ENCODE measurements at places on chromosomes 7 and 10. TPM values are rescaled to one million over a fixed set of nuclear protein-coding genes. Genes with fewer than 3 reads are reported as not detected.

GRCh38 chr10:25573316-25573715, 360.7 kb upstream of the MYO3A start:
- H3K27ac ChIP-seq, result no peak overlapping the region
- no peaks in the 10 kb centered on the region for H3K36me3 ChIP-seq
- H3K27me3 ChIP-seq, result no peaks in the 10 kb centered on the region
- no peak overlapping the region for H3K4me3 ChIP-seq
- no peaks in the 10 kb centered on the region for H3K4me1 ChIP-seq
- no peak for DNase-seq

DNA sequence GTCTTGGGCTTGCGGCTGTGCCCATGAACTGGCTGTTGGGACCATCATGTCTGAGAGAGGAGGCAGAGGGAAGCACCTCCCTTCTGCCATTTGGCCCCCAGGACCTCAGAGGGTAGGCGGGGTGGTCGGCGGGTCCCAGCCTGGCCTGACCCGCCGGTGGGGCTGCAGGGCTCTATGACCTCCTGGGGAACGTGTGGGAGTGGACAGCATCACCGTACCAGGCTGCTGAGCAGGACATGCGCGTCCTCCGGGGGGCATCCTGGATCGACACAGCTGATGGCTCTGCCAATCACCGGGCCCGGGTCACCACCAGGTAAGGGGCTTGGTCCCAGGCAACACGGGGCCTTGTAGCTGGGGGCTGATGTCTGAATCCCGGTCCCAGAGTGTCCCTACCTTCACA, 14.1 kb downstream of the SUMF2 start:
- H3K4me1 ChIP-seq, result peaks cover 3% of the 10 kb centered on the region
- peaks cover 43% of the 10 kb centered on the region for H3K36me3 ChIP-seq
- H3K27me3 ChIP-seq, result no peaks in the 10 kb centered on the region
- H3K4me3 ChIP-seq, result no peak overlapping the region
- H3K27ac ChIP-seq, result no peak overlapping the region

GRCh38 chr7:42893346-42894240, 18.3 kb downstream of the C7orf25 start:
- H3K27me3 ChIP-seq, result no peaks in the 10 kb centered on the region
- no peak overlapping the region for H3K4me3 ChIP-seq
- no peak overlapping the region for H3K27ac ChIP-seq
- no peaks in the 10 kb centered on the region for H3K36me3 ChIP-seq
- no peak for DNase-seq

The SLC26A3 gene
- 176 TPM for polyA plus RNA-seq

GRCh38 chr7:34191162-34191561, 285.8 kb downstream of the BMPER start:
- H3K36me3 ChIP-seq, result no peaks in the 10 kb centered on the region
- H3K4me3 ChIP-seq, result no peak overlapping the region
- DNase-seq, result no peak
- H3K27me3 ChIP-seq, result no peaks in the 10 kb centered on the region
- H3K27ac ChIP-seq, result no peak overlapping the region

- no peaks in the 10 kb centered on the region for H3K36me3 ChIP-seq
- peaks cover 43% of the 10 kb centered on the region for H3K27me3 ChIP-seq
- peaks cover 5% of the 10 kb centered on the region for H3K4me1 ChIP-seq
- no peak for DNase-seq
These were observed 1.9 kb upstream of the AMZ1 start for GRCh38 chr7:2686101-2686500.

The MAGI2 gene
- polyA plus RNA-seq, result 2.6 TPM

The PCGF5 gene
- 57.9 TPM for polyA plus RNA-seq

The GRM3 gene
- polyA plus RNA-seq, result 0.16 TPM

DNA sequence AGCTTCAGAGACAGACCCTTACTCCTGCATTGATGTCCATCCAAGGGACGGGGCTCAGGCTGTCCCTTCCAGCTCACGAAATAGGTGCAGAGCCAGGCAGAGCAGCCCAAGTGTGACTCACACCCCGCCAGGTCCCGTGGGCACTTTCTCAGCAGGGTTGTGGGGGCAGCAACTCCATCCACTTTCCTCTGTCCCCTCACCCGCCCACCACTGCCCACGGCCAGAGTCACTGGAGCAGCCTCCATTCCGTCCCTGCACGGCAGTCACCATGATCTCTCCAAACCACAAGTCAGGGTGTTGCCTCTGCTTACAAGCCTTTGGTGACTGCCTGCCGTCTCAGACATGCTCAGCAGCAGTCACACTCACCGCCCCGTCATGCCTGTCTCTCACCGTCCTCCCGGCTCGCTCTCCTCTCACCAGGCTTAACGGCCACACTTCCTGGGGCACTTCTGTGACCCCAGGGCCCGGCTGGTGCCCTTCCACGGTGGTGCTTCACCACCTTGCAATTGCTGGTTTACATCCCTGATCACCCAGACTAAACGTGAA, 39.3 kb downstream of the CALML3 start:
- H3K4me3 ChIP-seq, result no peak overlapping the region
- peaks cover 21% of the 10 kb centered on the region for H3K4me1 ChIP-seq
- H3K27me3 ChIP-seq, result no peaks in the 10 kb centered on the region
- no peak overlapping the region for H3K27ac ChIP-seq

GRCh38 chr10:3009341-3009740, 58.0 kb upstream of the PFKP start:
- H3K27me3 ChIP-seq, result no peaks in the 10 kb centered on the region
- H3K4me1 ChIP-seq, result peaks cover 21% of the 10 kb centered on the region
- DNase-seq, result no peak
- no peak overlapping the region for H3K4me3 ChIP-seq

GRCh38 chr10:121240556-121240955, 357.7 kb downstream of the FGFR2 start:
- no peaks in the 10 kb centered on the region for H3K36me3 ChIP-seq
- no peaks in the 10 kb centered on the region for H3K27me3 ChIP-seq
- H3K27ac ChIP-seq, result peak overlapping the region; percentile 75
- DNase-seq, result peak; percentile 65
- H3K4me3 ChIP-seq, result no peak overlapping the region

- no peaks in the 10 kb centered on the region for H3K4me1 ChIP-seq
- H3K36me3 ChIP-seq, result no peaks in the 10 kb centered on the region
- peaks cover 2% of the 10 kb centered on the region for H3K27me3 ChIP-seq
These were observed at the start of gene GIMAP8 for GRCh38 chr7:150450491-150451001. Gene GIMAP8, plus strand, starts transcription at chr7:150450630. Its CDS starts 16,069 bp downstream, at chr7:150466699.

The SLC26A5 gene
- polyA plus RNA-seq, result 0.09 TPM

The PLXDC2 gene
- 19.0 TPM for polyA plus RNA-seq

DNA sequence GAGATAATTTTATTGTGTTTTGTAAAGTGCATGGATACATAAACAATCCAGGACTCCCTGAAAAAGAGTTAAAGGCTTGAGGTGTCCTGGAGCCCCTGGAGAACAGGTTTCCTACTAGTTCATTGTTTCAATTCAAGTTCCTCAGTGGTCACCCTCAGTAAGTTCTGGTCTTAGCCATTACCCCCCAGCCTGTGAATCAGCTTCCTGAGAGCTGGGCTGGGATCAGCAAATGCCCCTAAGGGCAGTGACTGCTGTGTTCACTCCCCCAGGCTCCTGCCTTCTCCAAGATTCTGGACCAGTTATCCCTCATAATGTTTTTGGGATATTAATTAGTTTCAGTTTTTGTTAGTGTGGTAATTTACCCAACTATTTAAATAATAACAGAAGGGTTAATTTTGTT, 151.6 kb upstream of the PRSS58 start:
- H3K4me1 ChIP-seq, result peaks cover 1% of the 10 kb centered on the region
- no peak for DNase-seq
- no peaks in the 10 kb centered on the region for H3K27me3 ChIP-seq
- H3K27ac ChIP-seq, result no peak overlapping the region

DNA sequence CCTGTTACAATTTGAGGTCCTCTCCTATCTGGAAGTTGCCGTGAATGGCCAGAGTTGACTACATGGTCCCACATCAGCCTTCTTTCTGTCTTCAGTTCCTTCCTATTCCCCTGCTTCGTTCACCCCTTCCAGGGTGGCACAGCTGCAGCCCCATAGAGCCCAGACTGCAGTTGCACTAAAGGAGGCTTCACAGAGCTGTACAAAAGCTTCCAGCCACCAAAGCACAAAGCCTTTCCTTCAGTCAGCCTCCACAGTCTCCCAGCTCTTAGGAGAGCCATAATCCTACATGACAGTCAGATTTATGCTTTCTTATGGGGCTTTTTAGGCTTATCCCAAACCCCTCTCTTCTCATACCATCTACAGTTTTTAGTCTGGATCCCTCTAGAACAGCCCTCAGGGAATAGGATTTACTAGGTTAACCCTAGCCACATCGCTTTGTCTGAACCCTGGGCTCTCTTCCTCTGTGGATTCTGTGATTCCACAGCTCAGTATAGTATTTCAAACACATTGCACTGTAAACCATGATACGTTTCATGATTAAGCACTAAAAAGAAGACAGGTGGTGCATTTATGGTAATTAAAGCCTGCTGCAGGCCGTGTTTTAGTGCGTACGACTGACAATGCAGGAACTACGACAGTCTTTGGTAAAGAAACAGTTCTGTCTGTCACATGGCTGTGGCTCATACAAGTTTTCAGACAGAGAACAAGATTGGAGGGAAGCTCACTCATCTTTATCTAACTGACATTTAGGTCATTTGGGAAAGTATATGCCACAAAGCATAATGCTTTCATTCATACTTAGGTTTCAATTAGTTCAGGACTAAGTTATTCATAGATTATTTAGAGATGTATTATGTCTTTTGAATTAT, 208.3 kb upstream of the KMT2E start:
- no peaks in the 10 kb centered on the region for H3K4me1 ChIP-seq
- H3K36me3 ChIP-seq, result no peaks in the 10 kb centered on the region
- H3K27me3 ChIP-seq, result no peaks in the 10 kb centered on the region

- DNase-seq, result no peak
- H3K4me3 ChIP-seq, result no peak overlapping the region
- no peaks in the 10 kb centered on the region for H3K36me3 ChIP-seq
- H3K4me1 ChIP-seq, result no peaks in the 10 kb centered on the region
These were observed 7.5 kb upstream of the ARHGAP22 start for GRCh38 chr10:48612236-48612943.

GRCh38 chr10:133440633-133441285, 13.0 kb upstream of the SCART1 start:
- no peak overlapping the region for H3K27ac ChIP-seq
- DNase-seq, result no peak
- H3K4me1 ChIP-seq, result no peaks in the 10 kb centered on the region
- H3K4me3 ChIP-seq, result no peak overlapping the region
- H3K27me3 ChIP-seq, result no peaks in the 10 kb centered on the region
- no peaks in the 10 kb centered on the region for H3K36me3 ChIP-seq

- no peak overlapping the region for H3K4me3 ChIP-seq
These were observed 72.0 kb downstream of the C10orf143 start for GRCh38 chr10:130038611-130039109.

The GALNT17 gene
- 2.7 TPM for polyA plus RNA-seq

The SCIN gene
- 4.3 TPM for polyA plus RNA-seq

The PTPRZ1 gene
- polyA plus RNA-seq, result 20.6 TPM

The ADK gene
- polyA plus RNA-seq, result 30.1 TPM

The PON2 gene
- 363 TPM for polyA plus RNA-seq

DNA sequence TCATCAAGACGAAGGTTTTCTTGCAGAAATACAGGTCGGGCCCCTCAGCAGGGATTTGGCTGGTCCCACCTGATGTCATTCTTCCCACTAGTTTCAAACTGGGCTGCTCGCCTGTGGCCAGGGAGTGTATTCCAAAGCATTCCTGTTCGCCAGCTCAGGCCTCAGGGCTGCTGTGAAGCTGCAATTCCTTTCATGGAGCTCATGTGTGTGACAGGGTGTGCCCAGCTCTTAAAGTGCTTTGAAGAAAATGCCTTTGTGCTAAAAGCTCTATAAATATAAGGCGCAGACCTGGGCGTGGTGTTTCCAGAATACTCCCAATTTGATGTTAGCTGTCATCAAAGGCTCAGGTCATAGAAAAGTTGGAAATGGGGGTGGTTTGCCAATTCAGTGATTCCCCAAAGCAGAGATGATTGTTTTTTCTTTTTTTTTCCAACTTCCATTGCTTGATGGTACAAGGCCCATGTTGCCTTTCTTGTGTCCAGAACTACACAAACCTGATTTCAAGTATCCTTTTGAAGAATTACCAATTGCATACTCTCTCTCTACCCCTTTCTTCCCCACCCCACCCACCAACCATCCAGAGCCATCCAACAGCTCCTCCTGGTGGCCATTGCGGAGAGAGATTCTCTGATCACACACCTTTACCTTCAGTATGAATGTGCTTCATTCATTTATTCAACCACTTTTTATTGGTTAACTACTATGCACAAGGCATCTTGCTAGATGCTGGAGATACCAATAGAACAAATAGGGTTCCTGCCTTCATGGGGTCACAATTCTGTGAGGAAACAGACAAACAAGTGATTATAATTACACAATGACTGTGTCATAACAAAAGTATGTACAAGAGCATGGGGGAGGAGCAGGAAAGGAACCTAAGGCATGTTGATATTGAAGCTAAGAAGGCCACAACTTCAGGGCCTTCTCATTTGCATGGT, 297.3 kb upstream of the LYZL1 start:
- H3K27me3 ChIP-seq, result no peaks in the 10 kb centered on the region
- H3K27ac ChIP-seq, result no peak overlapping the region
- DNase-seq, result no peak
- H3K4me3 ChIP-seq, result no peak overlapping the region
- H3K36me3 ChIP-seq, result no peaks in the 10 kb centered on the region
- H3K4me1 ChIP-seq, result no peaks in the 10 kb centered on the region

GRCh38 chr7:123661765-123662164, 6.1 kb downstream of the LMOD2 start:
- no peak overlapping the region for H3K4me3 ChIP-seq
- peaks cover 2% of the 10 kb centered on the region for H3K27me3 ChIP-seq
- no peak for DNase-seq
- H3K4me1 ChIP-seq, result peaks cover 4% of the 10 kb centered on the region
- no peak overlapping the region for H3K27ac ChIP-seq
- no peaks in the 10 kb centered on the region for H3K36me3 ChIP-seq

- no peak for DNase-seq
- H3K4me1 ChIP-seq, result peaks cover 28% of the 10 kb centered on the region
- no peaks in the 10 kb centered on the region for H3K27me3 ChIP-seq
- no peaks in the 10 kb centered on the region for H3K36me3 ChIP-seq
These were observed 41.9 kb downstream of the CALML3 start for GRCh38 chr10:5566614-5567013.

The OR9A2 gene
- polyA plus RNA-seq, result not detected

The PPP1R17 gene
- not detected for polyA plus RNA-seq

The SPDYE8 gene
- polyA plus RNA-seq, result 0.27 TPM

The COBL gene
- polyA plus RNA-seq, result 30.5 TPM
